ENCODE measurements at places on chromosomes 12 and 14.

GRCh38 chr12:96399120-96399918, 920 bp downstream of the CDK17 start:
- peak; percentile 83 for DNase-seq

DNA sequence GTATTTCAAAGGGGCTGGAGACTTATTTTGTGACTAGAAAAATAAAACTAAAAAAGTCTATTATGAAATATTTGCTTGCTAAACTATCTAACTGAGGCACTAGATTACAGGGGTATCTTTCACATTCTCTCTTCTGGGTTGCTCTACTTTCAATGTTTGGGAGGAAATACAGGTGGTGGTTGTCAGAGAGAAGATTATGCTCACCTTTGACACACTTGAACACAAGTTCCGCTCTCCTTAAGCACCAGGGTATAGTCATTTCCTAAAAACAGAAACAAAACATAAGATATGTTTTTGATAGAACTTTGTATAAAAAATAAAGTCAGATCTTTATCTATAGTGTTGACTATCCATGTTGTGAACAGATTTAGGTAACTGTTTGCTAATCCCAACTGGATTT, 45.4 kb upstream of the FGF6 start:
- no peak for DNase-seq

DNA sequence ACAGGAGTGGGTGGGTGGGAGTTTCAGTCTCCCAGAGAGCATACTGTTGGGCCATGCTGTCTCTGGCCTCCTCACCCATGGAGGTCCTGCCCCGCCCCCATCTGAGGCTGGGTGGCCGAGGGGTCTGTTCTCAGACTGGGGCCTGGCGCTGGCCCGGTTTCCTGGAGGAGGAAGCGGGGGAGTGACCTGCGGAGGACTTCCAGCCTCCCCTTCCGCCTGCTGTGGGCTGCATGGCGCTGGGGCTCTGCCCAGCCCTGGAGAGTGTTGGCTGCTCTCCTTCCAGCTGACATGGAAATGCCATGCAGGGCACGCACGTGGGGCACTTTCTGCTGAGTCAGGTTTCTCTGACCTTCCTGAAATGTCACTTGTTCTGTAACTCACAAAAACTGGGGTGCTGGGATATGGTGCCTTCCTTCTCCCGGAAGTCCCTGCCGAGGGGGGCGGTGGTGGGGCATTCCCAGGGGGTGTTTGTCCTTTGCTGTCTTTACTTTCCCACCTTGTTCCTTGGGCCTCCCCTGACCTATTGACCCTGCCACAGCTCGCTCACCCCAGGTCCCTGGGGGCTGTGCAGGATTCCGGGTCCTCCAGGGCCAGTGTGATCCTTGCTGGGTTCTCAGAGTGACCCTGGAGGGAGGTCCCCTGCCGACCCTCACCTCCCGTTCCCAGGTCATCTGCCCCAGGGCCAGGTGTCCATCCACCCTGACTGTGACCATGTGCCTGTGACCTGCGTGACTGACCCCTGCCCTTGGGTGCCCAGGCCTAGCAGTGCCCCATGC, 23.6 kb downstream of the PACS2 start:
- DNase-seq, result peak; percentile 68

DNA sequence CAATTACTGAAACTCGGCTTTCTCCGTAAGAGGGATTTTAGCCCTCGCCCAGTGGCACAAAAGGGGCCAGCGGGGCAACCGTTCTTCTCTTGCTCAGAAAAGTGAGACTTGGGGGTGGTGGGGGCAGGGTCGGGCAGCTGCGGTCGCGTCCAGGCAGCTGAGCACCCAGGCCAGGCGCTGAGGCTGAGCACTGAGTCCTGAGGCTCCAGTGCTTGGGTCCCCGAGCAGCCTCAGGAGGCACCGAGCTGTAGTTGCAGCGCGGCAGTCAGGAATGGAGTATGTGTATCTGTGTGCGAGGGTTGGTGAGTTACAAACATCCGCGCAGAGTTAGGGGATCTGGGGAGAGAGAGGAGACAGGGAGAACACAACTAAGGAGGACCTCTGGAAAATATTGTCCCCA, 4.1 kb upstream of the HOXC6 start:
- DNase-seq, result no peak

DNA sequence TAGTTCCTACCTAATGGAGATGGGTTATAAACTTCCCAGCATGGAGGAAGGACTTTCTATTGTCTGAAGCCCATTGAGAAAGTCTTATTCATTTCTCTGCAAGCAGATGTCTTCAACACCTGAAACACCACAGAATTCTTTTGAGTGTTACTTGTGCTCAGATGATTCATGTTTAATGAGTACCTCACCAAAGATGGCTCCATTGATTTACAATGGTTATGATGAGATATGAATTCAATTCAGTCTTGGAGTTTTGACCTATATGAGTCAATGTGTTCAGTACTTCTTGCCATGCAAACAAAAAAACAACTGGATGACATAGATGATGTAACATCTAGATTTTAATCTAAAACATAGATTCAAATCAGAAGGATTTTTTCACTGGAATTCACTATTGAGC, 15.4 kb upstream of the PAWR start:
- no peak for DNase-seq

GRCh38 chr12:23472329-23472971, 477.0 kb downstream of the SOX5 start:
- no peak for DNase-seq

GRCh38 chr12:30458453-30458852, 237.2 kb downstream of the IPO8 start:
- DNase-seq, result no peak

DNA sequence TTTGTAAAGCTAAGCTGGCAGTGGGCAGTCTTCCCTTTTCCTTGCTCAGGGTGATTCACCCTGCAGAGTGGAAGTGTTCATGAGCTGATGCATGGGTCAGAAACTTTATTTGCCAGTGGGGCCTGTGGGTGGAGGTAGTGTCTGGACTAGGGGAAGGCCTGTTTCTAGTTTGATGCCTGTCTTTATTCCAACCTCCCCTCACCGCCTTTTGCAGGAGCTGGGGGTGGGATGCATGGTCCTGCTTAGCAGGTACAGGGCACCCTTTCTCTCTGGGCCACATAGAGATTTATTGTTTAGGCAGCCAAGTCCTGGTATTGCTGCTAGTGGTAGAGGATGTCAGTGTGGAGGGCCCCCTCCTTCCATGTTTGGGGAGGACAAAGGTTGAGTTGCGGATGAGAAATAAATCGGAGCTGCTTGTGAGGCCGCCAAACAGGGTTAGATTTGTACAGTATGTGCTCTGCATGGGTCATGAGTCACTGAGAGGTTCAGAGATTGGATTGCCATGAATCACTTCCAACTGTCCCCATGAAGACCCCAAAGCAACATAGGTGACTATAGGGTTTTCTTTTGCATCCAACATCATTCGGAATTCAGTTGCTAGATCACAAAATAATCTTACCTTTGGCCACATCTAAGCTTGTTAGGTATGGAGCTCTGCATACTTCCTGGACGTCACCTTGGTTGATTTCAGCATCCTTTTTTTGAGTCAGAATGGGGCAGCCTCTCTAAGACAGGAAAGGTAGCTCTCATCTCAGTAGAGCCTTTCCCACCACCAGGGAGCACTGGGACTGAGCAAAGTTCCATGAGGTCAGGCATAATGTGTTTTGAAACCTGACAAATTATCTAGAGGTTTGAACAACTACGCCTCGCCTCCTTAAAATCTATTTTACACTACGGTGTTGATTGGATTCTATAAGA, 8.8 kb downstream of the SMOC1 start:
- DNase-seq, result no peak

GRCh38 chr14:41859336-41859735, 252.7 kb downstream of the LRFN5 start:
- DNase-seq, result no peak

GRCh38 chr12:6828781-6829535, 751 bp downstream of the P3H3 start:
- no peak for DNase-seq

- no peak for DNase-seq
Measured at GRCh38 chr12:100851637-100852036, 57.1 kb downstream of the ANO4 start.

DNA sequence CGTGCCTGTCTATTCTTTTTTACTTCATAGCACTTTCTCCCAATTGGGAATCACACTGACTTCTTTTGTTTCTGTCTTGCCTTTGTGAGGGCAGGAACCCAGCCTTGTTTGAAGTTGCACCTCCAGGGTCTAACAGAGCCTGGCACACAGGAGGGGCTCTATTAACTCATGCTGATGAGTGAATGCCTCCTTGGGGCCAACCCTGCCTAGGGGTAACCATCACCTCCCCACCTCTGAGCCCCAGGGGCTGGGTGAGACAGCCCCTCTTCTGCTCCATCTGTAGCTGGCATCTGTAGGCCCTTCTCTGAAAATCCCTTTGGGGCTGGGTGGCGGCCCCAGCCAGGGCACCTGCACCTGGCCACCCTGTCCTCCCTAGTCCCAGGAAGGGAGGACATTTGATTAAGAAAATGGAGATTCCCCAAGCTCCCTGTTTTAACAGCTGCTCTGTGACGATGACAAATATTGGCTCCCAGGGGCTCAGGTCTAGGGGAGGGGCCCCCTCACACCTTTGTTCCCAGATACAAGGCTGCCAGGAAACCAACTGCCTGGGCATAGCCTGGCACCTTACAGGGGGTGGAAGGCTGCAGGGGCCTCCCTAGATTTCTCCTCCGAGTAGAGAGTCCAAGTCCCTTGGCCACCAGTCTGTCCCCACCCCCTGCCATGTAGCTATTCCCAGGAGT, 11.8 kb downstream of the TAMALIN start:
- no peak for DNase-seq

DNA sequence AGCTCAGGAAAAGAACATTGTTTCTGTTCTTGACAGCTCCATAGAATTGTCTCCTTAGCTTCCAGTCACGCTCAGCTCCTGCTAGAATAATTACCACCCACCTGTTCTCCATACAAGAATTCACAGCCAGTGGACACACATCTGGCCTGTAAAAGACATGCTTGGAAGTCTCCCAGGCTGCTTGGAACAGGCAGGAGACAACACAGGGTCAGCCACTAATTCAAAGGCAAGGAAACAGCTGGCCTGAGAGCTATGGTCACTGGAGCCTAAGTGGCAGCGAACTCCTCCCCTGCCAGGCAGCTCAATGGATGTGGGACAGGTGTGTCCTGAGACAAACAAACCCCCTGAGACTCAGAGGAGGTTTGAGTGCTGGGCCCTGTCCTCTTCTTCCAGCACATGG, 22.9 kb upstream of the LTBP2 start:
- no peak for DNase-seq

All from midbrain (tissue), 1 donor.